WTC11 (cell line): ENCODE measurements at places on chromosomes 6 and 20. TPM values are rescaled to one million over a fixed set of nuclear protein-coding genes. Genes with fewer than 3 reads are reported as not detected.

DNA sequence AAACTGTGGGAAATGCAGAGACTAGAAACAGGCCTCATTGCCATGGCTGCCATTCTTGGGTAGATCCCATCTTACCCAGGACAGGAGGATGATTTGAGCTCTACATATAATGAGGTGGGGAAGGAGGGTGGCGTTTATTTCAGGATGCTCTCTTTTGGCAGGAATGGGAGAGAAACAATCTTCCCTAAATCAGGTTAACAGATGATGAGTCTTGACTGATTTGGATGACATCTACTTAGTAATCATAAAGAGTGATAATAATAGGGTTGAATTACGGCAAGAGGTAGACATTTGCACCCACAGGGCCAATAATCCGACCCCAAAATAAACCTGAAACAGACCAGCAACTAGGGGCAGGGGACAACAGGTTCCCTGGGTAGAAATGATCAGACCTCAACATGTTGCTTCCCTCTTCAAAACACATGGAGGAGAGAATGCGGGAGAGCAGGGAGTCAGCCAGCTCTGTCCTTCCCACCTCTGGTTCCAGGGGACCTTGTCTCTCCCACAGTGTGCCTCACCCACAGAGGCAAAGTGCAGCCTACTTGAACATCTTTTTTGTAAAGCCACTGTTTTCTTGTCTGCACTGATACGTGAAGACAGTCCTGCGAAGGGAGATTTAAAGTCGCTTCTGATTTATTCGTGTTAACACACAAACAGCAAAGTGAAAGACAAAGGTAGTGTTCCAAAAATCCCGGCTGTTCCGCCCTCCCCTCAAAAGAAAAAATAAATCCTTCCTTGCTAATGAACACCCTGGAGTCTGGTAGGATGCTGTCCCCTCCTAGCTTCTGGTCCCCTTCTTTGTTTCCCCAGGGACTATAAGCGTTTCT is 3.9 kb downstream of the FOXQ1 start:
- no peak for DNase-seq

Gene KHDC1L
- 0.28 TPM in 1 of 3 replicates, not detected in the others for total RNA-seq

DNA sequence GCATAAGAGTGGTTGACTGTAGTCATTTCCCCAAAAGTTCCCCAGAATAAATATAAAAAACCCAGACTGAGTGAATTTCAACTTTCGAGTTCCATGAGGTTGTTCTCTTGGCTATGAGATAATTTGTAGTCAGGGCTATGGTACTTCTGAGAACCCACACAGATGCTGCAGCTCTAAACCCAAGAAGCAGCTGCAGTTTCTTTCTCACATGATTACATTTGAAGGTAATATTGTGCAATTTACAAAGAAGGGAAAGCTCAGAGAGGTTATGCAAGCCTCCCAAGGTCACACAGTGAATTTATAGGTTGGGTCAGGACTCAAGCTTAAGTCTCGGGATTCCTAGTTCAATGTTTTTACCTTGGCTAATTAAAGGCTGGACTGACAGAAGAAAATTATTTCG is 29.7 kb upstream of the CD93 start:
- no peak for DNase-seq

DNA sequence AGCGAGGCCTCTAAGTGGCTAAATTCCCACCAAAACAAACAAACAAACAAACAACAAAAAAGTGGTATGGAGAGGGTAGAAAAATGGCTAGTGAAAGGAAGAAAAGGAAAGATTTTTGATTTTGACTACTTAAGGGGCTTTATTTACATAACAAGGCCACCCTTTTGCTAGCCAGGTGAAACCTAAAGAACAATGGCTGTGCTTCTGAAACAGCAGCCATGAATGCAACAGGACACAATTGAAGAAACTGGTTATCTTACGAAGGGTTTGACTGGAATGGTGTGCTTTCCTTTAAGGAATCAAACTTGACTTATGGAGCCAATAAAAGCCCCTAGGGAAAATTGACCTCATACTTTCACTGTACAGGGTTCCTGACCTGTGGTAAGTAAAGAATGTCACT is 68.9 kb downstream of the ERMARD start:
- DNase-seq = no peak

DNA sequence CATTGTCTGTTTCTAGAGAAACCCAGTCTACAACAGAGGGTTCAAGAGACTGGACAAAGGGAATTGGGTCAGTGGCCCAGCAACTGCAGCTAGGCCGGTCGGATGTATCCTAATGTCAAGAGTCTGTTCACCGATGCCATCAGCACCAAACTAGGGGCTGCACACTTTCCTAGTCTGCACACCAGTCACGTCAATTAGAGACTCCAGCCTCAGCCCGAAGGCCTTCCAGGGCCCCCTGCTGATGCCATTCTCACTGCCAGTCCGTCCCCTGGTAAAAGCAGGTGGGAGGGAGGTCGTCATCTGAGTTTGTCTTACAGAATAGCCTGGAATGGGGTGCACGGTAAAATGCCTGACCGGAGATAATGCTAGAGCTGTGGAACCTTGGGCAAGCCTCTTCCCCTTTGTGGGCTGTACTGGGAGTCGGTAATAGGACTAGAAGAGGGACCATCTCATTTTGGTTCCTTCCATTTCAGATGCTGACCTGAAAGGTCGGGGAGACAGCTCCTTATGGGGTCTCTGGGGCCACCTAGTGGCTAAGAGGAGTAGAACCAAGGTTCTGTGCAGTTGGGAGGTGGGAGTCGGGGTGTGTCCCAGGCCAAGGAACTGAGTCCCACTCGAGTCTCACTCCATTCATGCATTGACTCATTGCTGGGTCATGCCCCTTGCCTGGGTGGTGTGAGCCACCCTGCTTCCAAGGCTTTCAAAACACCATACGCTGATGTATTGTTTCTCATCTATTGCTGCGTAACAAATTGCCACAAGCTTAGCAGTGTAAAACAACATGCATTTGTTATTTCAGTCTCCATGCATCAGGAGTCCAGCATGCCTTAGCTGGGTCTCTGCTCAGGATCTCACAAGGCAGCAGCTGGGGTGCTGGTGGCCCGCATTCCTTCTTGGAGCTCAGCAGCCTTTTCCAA is 5.1 kb downstream of the SOX12 start:
- peak; percentile 68 for DNase-seq

Gene MPC1
- total RNA-seq = 8.7 to 10.7 TPM (median 9.6 TPM) in 3 replicates
